ENCODE measurements at places on chromosomes 4 and X. TPM values are rescaled to one million over a fixed set of nuclear protein-coding genes. Genes with fewer than 3 reads are reported as not detected.

The SHROOM2 gene
- total RNA-seq, result 1.5 TPM

The FREM3 gene
- total RNA-seq, result not detected

The DDIT4L gene
- total RNA-seq, result 0.75 TPM

The CT83 gene
- not detected for total RNA-seq

All from esophagus muscularis mucosa (tissue), 4 donors.